ENCODE measurements at places on chromosomes 3 and 15.
A peak's percentile ranks its signal among the peaks of the same experiment; 100 is the strongest.

- peaks cover 24% of the 10 kb centered on the region for H3K4me1 ChIP-seq
- no peak overlapping the region for H3K4me3 ChIP-seq
- DNase-seq = no peak
- H3K27me3 ChIP-seq = no peaks in the 10 kb centered on the region
These were observed 232.6 kb downstream of the NTRK3 start for GRCh38 chr15:88023914-88024313.

GRCh38 chr3:168249205-168249549 is 153.5 kb upstream of the GOLIM4 start:
- peaks cover 1% of the 10 kb centered on the region for H3K36me3 ChIP-seq
- peak overlapping the region; percentile 89 for H3K4me3 ChIP-seq
- peaks cover 33% of the 10 kb centered on the region for H3K27me3 ChIP-seq
- DNase-seq = no peak
- peaks cover 35% of the 10 kb centered on the region for H3K4me1 ChIP-seq

DNA sequence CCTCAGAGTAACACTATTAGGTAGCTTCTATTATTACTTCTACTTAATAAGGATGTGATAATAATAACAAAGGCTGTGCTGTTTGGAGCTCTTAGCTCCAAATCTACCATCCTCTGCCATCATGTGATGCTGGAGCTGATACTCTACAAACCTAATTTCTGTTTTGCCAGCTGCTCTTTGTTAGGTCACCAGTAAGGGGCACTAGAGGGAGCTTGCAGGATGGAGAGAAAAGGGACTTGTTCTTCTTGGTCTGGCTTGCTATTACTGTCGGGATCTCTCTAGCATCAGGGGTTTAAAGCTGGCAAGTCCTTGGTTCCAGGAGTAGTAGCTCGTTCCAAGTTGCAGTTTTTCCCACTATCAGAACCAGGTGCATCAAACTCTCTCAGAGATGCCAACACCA is 194.9 kb upstream of the KBTBD8 start:
- H3K4me3 ChIP-seq = no peak overlapping the region
- peaks cover 2% of the 10 kb centered on the region for H3K27me3 ChIP-seq
- peaks cover 20% of the 10 kb centered on the region for H3K4me1 ChIP-seq
- no peak for DNase-seq

DNA sequence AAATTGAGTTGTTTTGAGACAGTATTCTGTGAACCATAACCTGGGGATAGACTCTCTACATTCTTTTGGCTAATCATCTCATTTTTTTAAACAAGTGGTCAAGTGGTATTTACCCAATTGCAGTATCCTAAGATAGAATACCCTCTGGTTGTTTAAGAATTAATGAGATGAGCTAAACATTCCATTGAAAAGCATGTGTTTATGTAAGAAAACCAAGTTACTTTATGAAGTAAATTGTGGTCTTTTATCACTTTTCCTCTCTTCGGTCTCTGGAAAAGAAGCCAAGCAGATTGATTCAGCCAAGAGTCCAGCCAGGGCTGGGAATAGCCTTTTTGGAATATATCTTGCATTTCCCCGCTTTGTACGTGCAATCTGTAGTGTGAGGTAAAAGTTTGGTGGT is 185.7 kb upstream of the TOPAZ1 start:
- DNase-seq = no peak
- no peaks in the 10 kb centered on the region for H3K36me3 ChIP-seq
- H3K27ac ChIP-seq = no peak overlapping the region
- H3K27me3 ChIP-seq = no peaks in the 10 kb centered on the region
- H3K4me3 ChIP-seq = no peak overlapping the region

GRCh38 chr3:71026634-71027578 is 556.6 kb downstream of the FOXP1 start:
- H3K36me3 ChIP-seq = peaks cover 14% of the 10 kb centered on the region
- no peak overlapping the region for H3K4me3 ChIP-seq
- H3K27ac ChIP-seq = no peak overlapping the region
- no peaks in the 10 kb centered on the region for H3K27me3 ChIP-seq

GRCh38 chr3:29747991-29748390 is 467.1 kb downstream of the RBMS3 start:
- H3K4me3 ChIP-seq = no peak overlapping the region
- no peak for DNase-seq
- H3K27ac ChIP-seq = no peak overlapping the region
- 0 out of 2 replicates have a peak, but pooled peaks cover 2% of the 10 kb centered on the region for H3K36me3 ChIP-seq

- peak overlapping the region; percentile 61 for H3K27ac ChIP-seq
- no peak for DNase-seq
- H3K36me3 ChIP-seq = peaks cover 3% of the 10 kb centered on the region
- H3K4me3 ChIP-seq = peak overlapping the region; percentile 66
- no peaks in the 10 kb centered on the region for H3K27me3 ChIP-seq
These were observed 423 bp upstream of the HACD3 start for GRCh38 chr15:65529762-65530317.

DNA sequence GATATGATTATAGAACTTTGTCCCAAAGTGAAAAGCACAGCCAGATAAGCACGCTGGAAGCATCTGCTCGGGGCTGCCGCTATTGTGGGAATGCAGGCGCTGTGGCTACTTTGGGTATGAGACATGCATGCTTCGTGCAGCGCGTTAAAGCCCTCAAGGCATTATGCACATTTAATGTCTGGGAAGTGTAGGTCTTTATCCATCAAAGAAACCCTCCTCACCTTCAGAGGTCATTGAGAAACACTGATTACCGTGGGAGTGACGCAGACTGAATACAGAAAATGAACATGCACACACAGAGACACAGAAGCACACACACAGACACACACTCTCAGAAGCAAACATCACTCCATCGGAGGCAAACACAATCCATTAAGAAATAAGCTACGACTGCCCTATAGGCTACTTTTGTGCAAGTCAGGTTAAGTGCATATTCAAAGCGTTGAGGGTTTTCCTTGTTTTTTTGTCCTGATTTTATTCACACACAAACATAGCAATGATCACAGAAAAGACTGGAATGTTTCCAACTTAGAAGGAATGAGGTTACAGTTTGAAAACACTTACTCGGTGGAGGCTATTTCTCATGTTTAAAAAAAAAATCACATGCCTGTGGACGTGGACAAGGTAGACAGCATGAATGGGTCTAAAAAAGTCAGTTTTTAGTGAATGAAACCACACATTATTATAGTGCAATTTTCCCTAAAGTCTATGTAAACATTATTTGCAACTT is 68.5 kb downstream of the PLCH1 start:
- H3K4me1 ChIP-seq = peaks cover 12% of the 10 kb centered on the region
- DNase-seq = peak; percentile 16
- H3K27me3 ChIP-seq = peaks cover 14% of the 10 kb centered on the region
- H3K36me3 ChIP-seq = no peaks in the 10 kb centered on the region
- no peak overlapping the region for H3K27ac ChIP-seq

GRCh38 chr3:181317508-181317907 is 328.0 kb upstream of the DNAJC19 start:
- no peak overlapping the region for H3K4me3 ChIP-seq
- no peak for DNase-seq
- peaks cover 3% of the 10 kb centered on the region for H3K27me3 ChIP-seq
- no peak overlapping the region for H3K27ac ChIP-seq
